ENCODE measurements at places on chromosomes 2 and 18.

- DNase-seq, result peak; percentile 36
Observed at GRCh38 chr2:199471443-199472057, 13.8 kb upstream of the SATB2 start.

- no peak for DNase-seq
Observed at GRCh38 chr18:38941711-38942561, 1376.3 kb upstream of the CELF4 start.

GRCh38 chr2:238587776-238588660 lies 161.3 kb downstream of the ASB1 start:
- no peak for DNase-seq

DNA sequence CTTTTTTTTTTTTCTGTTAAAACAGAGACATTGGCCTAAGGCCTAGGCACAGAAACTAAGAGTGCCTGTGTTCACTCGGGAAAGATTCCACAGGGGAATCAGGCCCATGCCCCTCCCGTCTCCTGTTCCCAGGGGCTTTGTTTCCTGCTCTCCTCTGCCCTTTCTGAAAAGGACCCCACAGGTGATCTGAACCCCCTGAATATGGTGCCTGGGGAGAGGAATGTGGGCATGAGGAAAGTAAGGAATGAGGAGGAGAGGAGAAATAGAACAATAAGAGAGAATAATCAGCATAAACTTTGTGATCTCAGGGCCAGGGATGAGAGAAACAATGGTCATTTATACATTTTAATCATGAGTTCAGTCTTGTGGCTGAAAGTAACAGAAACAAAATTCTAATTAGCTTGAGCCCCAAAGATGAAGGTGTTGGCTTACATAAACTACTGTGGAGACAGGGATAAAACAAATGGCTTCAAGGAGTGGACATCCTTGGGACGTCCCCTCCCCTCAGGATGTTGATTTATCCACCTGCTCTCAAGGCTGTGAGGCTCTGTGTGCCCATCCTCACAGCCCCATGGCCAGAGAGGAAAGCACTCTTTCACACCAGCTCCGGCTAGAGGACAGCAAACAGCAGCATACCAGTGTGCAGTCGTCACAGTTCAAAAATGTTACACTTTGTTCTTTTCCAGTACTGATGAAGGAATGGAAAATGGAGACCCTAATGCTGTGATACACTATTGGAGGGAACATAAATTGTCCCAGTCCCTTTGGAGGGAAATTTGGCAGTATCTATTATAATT lies 46.4 kb upstream of the MRPL33 start:
- no peak for DNase-seq

GRCh38 chr2:163774862-163775261 lies 39.1 kb upstream of the FIGN start:
- no peak for DNase-seq

DNA sequence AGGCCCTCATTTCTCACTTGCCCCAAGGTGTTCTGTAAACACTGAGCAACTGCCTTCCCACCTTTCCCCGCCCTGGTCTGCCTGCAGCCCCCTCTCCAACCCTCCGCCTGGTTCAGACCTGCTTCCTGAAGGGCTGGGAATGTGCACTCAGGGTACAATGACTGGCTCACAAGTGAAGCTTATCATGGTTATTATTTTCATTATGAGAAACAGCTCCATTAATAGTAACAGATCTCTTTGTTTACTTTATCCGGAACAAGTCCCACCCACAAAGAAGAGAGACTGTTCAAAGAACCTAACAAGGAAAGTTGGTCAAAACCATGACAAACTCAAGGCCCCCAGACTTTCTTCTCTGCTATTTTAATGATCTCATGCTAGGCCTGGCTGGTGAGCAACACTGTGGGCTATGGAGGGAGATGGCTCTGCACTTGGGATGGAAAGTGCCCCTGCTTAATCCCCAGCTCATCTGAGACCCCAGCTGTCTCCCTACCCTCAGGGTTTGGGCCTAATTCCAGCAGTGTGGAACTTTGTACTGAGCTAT lies 36.7 kb downstream of the ARHGAP25 start:
- no peak for DNase-seq

- DNase-seq, result no peak
Observed at GRCh38 chr2:2837746-2838547, 506.9 kb upstream of the MYT1L start.

DNA sequence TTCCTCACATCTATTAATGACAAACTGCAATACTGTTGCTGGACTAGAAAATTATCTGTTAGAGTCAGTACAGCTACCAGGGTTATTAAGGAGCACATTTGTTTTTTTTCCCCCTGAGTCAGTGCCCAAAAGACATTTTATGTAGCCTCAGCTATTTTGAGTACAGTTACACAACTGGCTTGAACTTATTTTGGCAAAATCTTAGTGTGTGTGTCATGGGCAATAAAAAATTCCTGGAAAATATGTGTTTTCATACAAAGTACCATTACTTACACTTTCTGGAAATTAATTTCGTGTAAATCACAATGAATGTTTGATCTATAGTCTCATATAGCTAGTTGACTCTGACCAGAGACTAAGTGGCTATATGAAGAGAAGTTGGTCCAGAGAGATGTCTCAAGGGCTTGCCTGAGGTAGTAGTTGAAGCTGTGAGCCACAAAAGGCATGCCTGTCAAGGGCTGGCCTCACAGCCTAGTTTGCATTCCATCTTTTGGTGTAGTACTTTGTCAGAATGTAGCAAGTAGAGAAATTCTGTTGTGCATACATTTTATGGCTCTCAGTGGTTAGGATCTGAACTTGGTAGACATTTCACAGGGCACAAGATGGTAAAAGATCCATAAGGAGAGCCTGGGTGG lies 283.4 kb downstream of the MTX2 start:
- DNase-seq, result no peak

DNA sequence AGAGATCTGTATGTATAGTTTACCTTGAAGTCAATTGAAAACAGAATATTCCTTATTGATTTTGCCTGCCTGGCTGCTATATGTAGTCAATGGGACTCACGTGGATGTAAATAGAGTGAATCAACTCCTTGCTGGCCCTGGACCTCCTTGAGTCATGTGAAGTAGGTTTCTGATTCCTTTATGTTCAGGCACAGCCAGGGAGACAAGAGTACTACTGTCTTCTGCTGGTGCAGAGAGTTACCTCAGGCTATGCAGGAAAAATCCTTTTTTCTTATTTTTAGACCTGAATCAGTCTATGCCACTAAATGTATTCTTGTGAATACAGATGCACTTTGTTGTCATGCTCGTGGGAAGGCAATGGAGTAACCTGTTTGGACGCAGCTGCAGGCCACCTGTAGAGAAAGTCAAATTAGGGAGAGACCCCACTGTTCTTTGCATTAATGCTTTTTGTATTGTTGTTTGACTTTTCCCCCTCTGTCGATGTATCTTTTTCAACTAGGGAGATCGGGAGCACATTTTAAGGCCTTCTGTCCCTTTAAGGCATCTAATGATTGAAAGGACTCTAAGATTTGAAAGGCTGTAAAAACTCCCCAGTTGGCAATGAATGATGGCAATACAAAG lies 473.9 kb downstream of the ARHGAP15 start:
- no peak for DNase-seq

DNA sequence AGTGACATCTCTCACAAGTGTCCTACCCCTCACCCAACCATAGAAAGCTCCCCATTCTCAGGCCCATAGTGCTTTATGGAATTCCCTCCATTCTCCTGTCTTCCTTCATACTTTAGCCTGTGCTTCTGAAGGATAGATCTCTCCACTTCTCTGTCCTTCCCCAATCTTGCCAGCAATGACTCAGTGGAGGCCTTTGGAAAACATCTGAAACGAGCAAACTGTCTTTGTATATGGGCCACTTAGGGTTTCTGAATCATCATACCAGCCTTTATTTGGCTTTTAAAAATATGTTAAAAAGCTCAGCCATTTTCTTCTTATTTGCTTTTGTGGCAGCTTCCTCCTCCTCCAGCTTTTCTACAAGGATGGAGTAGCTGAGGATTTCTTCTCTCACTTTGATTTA lies 65.6 kb upstream of the ZNF385B start:
- no peak for DNase-seq

DNA sequence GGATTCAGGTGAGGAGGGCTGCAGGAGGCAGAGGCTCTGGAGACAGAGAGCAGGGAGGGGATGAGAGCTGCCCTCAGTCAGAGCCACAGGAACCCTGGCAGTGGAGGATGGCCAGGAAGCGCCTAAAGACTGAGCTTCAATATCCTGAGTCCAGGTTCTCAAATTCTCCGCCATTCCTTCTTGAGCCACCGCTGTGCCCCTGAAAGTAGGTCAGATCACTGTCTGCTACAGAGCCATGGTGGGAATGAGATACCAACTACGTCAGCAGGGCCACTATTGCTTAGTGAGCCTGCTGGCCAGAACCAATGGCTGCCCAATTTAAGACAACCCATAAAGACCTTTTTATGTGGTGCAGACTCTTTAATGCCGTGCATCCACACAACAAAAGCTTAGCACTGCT lies 155.5 kb downstream of the CTIF start:
- DNase-seq, result peak; percentile 85

GRCh38 chr2:36489281-36489680 lies 108.7 kb downstream of the FEZ2 start:
- DNase-seq, result no peak

DNA sequence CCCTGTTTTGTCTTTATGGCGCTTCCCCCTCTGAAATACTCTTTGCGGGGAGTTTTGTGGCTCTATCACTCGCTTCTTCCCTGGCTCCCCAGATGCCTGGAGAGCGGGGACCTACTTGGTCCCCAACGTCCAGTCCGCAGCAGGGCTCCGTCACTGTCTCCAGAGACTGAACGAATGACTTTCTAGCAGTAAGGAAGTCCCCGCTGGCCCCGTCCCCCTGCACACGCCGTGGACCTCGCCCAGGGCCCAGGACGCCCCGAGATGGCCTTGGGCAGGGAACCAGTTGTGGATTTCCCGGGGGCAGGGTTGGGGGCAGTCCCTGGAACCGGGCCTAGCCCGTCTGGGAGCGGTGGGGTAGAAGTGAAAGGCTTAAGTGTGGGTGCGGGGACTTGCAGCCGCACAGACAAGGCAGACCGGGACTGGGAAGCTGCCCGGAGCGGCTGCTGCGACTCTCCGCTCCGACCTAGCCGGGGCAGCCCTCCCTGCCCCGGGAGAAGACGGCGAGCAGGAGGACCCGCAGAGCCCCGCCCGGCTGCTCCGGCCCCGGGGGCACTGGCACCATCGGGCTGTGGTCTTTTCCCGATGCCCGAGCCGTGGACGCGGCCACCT lies 821 bp upstream of the EPHA4 start:
- peak; percentile 46 for DNase-seq

DNA sequence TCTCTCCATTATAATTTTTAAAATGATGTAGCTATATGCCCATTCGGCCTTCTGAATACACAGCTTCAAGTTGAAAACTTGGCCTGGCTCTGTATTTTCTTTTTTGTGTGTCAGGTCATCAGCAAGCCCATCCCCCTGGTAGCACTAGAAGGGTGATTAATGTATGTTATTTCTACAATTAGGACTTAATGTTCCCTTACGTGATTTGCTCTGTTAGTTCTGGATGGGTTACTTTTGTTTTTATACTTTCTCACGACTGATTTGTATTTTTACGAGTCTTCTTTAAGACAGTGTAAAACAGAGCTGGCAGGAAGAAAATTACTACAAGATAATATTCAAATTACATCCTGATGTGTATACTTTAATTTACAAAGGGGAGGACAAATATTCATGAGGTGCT lies 88.4 kb upstream of the RGPD4 start:
- DNase-seq, result no peak

DNA sequence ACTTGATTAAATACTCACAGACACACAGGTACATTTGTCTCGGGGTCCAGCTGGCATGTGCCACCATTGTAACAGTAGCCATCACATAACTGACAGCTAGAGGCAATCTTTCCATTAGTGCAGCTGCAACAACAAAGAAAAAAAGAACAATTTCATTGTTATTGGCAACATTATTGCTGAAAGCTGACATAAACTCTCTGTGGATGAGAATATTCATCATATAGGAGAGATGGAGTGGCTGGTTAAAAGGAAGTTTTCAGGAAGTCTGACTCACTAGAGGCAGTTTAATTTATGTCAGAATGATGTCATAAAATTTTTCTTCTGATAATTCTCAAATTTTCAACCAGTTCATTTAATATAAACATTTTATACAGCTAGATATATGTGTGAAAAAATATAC lies 1490.0 kb upstream of the NXPH2 start:
- DNase-seq, result no peak

DNA sequence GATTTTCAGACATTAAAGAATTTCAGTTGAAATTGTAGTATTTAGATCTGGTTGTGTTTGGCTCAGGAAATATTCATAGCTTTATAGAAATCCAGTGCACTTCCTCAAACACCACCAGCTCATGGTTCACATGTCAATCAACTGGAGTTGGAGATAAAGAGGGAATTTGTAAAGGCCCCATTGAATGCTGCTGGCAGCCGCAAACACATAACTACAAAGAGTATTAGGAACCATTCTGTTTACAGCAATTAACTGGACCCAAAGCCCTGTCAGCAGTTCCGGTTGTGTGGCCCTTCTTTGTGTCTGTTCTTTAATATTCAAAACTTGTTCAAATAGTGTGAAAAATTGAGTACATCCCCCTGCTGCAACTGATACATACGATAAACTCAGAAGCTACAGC lies 107.4 kb upstream of the LRRTM4 start:
- no peak for DNase-seq

GRCh38 chr18:23283916-23284430 lies 148.7 kb downstream of the CABLES1 start:
- DNase-seq, result no peak

DNA sequence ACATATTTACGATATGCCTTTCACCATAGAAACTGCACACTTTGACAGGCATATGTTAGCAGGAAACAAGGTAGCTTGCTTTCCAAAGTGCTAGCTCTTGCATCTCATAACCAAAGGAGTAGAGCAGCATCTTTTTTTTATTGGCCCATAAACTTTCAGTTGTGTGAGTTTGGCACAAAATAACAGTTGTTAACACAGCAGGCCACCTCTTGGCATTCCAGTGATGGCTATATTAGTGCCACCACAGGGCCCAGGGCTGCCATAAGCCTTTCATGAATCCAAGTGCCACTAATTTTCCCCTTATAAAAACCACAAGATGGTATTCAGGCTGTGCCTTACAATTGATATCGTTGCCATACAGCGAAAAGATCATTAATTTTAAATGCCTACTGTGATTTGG lies 40.3 kb upstream of the KLF7 start:
- DNase-seq, result peak; percentile 66

GRCh38 chr2:42124011-42124785 lies 45.0 kb upstream of the EML4 start:
- no peak for DNase-seq
